ENCODE measurements at places on chromosomes 2 and 18. TPM values are rescaled to one million over a fixed set of nuclear protein-coding genes. Genes with fewer than 3 reads are reported as not detected.

Gene NT5DC4
- total RNA-seq, result not detected

Gene IMPA2
- 11.4 TPM for total RNA-seq

Gene DSG2
- 0.05 TPM for total RNA-seq

Gene OBSL1
- total RNA-seq, result 117 TPM

Gene SCYGR4
- total RNA-seq, result not detected

Gene ST3GAL5
- 7.7 TPM for total RNA-seq

Gene ANO7
- total RNA-seq, result 1.00 TPM

Gene CAVIN2
- 15.7 TPM for total RNA-seq

Gene CERKL
- not detected for total RNA-seq

Gene FZD7
- total RNA-seq, result 24.4 TPM

Gene ACKR3
- total RNA-seq, result 7.8 TPM

Gene PCARE
- not detected for total RNA-seq

Gene ZC3H8
- 5.6 TPM for total RNA-seq

Data from cardiac ventricle fibroblast (primary cell).